Iris pigment epithelial cell (primary cell): ENCODE measurements at places on chromosomes 4 and X.
A peak's percentile ranks its signal among the peaks of the same experiment; 100 is the strongest.

GRCh38 chr4:16759931-16760582 lies 138.4 kb downstream of the LDB2 start:
- DNase-seq, result no peak

DNA sequence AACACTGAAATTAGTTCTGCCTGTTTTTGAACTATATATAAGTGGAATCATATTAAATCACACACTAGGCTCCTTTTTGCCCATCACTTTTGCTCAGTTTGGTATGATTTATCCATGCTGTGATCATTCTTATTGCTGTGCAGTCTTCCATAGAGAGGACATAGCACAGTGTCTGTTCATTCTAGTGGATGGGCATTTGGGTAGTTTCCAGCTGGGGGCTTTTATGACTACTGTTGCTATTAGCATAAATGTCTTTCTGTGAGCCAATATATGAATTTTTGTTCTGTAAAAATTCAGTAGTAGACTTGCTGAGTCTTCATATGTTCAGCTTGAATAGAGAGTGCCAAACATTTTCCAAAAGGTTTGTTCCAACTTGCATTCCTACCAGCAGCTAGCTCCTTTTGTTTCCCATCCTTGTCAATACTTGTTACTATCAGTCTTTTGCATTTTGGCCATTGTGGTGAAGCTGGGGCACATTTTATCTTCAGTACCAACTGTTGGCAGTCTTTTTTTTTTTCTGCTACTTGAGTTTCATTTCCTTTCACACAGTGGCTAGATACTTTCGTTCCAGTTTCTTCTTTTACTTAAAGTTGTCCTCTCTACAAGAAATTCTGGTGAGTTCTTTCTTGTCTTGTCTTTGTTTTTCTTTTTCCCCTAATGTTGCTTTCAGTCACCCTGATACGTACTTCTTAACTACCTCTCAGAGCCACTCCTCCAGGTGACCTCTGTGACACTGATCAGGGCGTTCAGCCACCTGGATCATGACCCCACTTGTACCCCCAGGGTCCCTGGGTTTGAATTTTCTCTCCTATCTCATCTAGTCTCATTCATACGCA lies 87.0 kb downstream of the ANXA3 start:
- DNase-seq, result no peak

DNA sequence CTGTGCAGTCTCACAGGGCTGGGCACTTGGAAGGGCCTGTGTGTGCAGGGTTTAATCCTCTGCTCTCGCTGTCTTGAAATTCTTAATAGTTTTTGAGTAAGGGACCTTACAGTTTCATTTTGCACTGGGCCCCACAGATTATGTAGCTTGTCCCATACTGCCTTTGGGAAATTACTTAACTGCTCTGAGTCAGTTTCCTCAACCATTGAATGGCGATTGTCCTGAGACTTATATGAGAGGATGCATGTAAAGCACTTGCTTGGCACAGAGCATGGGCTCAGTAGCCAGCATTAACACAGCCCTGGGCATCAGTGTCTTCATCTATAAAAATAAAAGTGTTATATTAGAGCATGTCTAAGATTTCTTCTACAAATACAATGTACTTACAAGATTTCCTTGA lies 55.8 kb downstream of the CLCN5 start:
- no peak for DNase-seq

GRCh38 chr4:38069271-38069760 lies 109.1 kb downstream of the PTTG2 start:
- peak; percentile 56 for DNase-seq

- no peak for DNase-seq
Measured at GRCh38 chr4:22312113-22312512, 203.8 kb downstream of the ADGRA3 start.
